WERI-Rb-1 (cell line): ENCODE measurements at places on chromosomes 16 and 17.

DNA sequence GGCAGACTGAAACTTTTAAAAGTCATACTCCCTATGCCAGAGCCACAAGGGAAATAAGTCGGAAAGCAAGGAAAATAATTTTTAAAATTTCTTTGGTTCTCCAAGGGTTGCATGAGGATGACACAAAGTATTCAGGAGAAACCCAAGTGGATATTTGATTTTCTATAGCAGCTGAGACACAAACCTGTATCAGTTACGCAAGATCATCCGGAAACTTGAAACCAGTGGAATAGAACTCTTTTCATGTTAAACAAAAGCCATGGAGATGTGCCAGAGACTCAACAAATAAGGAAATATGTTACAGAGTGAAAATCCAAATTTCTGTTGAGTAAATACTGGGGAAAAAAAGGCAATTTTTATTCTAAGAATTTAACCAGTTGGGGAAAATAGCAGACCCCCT lies 294.7 kb downstream of the KIF2B start:
- no peak for DNase-seq

DNA sequence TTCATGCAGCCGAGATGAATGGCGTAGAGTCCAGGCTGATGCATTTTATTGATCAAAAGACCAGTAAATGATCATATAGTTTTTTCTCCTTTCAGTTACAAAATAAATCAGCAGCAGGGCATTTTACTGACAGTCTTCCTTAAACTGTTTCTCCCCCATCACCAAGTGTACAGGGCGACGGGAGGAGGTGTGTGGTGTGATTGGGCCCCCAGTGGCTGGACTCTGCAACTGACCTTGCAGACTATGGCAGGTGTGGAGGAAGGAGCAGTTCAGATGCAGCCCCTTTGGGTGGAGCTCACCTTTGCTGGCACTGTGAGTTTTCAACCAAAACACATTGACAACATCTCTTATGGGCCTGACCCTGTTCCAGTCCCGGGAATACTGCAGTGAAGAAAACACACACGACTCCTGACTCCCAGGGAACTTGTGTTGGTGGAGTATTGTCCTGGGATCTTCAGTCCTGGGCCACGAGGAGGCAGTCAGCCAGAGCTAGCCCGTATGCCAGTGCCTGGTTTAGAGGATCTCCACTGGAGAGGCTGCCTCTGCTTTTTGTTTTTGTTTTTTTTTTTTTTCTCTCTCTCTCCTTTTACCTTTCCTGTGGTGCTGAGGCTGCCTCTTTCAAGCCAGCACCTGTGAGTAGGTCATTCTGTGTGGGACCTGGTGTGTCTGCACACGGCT lies 29.8 kb downstream of the KIAA0513 start:
- DNase-seq, result peak; percentile 37

DNA sequence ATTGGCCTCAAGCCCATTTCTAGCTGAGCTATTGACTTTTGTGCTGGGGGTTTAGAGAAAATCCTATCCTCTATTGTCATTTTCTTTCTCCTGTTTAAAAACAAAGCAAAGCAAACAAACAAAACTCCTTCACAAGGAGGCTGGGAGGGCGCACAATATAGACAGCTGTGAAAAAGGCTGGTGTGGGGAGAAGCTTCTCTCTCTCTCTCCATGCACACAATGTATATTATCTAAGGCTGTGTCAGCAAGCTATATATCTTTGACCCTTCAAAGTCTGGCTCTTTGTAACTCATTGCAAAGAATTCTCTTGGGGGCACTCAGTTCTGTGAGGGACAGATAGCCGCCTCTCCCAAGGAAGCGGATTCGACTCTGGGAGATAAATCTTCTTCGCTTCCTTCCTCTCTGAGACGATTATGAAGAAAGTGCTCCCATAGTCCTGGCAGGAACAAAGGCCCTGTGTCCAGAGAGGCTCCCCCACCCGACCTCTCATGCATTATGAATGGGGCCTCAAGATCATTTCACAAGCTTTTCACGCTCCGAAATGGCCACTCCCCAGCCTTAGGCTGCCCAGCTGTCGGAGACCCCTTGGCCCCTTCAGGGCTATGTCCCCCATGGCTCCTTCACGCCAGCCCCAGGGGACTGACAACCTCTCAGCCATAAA lies 33.2 kb upstream of the MEAK7 start:
- DNase-seq, result no peak

GRCh38 chr16:15691046-15691445 lies 41.0 kb downstream of the NDE1 start:
- no peak for DNase-seq

- DNase-seq, result no peak
Measured at GRCh38 chr16:78324649-78325285, 225.3 kb downstream of the WWOX start.
